ENCODE measurements at places on chromosomes 2 and 18.

DNA sequence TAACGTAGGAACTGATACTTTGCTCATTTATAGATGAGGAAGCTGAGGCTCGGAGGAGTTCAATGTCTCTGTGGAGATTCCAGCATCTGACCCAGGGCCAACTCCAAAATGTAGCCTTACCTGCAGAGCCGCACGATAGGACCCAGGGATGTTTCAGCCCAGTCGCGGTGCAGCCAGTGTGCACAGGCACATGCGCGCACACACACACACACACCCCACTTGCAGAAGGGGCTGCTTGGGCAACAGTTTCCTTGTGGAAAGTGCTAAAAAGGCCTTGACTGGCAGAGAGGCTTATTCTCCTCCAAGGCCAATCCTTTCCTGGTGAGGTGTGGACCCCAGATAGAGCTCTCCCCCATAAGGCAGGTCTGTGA, 101.7 kb downstream of the ZFP36L2 start:
- no peak for DNase-seq

DNA sequence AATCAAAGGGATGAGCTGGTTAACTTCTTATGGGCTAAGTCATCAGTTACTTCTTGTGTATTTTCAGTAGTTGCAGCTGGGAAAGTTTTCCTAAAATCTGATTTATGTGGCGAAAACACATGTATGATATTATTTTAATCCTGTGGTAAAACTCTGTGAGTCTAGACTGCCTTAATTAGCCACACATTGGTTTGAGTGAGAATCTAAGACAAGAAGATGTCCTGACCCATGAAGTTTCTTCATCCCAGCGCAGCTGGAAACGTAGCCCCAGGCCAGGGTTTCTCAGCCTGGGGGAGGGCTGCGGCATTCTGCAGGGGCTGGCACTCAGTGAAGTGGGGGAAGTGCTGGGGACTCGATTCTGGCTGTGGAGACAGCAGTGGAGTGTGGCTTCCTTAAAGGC, 44.7 kb upstream of the INHBB start:
- no peak for DNase-seq

DNA sequence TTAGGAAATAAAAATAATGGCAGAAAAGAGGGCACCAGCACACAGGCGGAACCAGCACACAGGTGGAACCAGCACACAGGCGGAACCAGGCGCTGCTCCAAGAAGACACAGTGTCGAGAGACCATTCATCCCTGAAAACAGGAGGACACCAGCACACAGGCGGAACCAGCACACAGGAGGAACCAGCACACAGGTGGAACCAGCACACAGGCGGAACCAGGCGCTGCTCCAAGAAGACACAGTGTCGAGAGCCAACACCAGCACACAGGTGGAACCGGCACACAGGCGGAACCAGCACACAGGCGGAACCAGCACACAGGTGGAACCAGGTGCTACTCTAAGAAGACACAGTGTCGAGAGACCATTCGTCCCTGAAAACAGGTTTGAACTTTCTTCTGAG, 115.5 kb upstream of the TMEM18 start:
- no peak for DNase-seq

- no peak for DNase-seq
Observed at GRCh38 chr2:39150102-39150562, 29.3 kb upstream of the SOS1 start.

- DNase-seq = no peak
Observed at GRCh38 chr2:198052741-198053140, 248.3 kb downstream of the PLCL1 start.

- DNase-seq = no peak
Observed at GRCh38 chr18:52903857-52904256, 563.9 kb downstream of the DCC start.

DNA sequence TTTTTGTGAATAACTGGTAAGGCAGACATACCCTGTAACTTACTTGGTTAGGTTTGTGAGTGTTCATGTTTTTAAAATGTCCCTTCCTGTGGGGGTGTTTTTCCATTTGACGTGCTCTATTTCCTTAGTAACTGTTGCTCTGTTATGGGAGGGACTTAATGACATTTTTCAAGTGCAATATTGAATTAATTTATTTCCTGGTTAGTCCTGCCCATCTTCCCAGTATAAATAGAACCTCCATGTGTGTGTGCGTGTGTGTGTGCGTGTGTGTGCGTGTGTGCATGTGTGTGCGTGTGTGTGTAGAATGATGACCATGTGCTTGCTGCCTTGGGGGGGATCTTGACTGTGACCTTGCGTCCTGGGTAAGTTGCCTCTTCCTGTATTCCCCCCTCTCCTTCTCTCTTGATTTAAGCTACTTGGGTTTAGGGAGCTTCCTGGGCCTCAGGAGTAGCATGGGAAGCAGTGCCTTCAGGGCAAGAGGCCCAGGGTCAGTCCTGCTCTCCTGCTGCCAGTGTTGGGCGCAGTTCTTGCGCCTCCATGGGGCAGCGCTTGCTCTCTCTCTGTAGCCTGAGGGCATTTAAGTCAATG, 163.9 kb downstream of the LDLRAD4 start:
- no peak for DNase-seq

DNA sequence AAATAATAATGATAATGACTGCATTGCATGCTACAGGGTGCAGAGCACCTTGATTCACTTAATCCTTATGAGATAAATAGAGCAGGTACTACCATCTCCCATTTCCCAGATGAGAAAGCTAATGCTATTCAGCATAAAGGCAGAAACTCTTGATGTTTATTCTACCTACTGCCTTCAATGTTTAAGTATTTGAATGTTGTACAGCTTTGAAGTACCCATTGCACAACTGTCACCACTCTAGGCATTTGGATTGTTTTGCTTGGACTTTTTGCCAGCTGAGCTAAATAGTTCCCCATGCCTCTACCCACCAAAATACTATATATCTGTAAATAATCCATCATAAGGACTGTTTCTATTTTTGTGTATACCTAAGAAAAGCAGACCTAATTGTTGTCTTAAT, 7.7 kb upstream of the MXD1 start:
- DNase-seq = no peak

DNA sequence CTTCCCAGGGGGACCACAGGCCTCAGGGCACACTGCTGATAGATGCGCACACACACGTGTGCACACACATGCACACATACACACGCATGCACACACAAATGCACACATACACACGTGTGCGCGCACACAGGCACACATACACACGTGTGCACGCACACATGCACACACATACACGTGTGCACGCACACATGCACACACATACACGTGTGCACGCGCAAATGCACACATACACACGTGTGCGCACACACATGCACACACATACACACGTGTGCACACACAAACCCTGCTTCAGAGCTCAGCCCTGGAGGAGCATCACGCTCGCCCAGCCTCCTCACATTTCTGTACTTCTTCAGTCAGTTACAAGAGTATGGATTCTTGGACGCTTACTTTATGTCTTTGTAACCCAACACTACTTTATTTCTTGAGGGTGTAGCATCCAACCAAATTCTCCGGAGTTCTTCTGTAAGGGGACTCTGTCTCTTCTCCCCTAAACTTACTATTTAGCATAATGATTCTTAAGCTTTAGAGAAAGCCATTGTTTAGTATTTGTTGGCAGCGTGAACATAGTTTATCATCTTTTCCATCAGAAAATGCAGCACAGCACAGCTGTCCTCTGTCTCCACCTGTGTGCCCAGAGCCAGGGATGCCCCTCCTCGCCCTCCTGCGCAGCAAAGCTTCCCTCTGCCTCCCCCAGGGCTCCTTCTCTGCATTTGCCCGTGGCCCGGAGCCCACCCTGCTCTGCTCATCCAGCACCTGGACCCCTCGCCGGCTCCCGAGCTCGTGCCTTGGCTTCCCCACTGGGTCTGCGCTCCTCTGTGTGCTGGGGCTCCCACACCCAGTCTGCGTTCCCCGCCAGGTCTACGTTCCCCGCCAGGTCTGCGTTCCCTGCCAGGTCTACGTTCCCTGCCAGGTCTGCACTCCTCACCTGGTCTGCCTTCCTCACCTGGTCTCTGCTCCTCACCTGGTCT, 74.4 kb upstream of the CTDP1 start:
- no peak for DNase-seq

DNA sequence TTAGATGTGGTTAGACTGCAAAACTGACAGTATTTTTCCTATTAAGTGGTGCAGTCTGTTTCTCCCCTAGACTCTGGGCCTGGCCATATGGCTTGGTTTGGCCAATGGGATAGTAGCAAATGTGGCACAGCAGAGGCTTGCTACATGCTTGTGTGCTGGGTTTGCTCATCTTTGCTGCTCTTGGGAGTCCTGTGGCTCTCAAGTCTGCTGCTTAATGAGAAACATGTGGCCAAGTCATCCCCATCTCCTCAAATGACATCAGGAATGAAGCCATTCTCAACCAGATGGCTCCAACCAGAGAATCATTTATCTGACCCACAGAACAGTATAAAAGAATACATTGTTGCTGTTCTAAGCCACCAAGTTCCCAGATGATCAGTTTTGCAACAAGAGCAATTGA, 57.1 kb upstream of the PAX3 start:
- DNase-seq = peak; percentile 13

DNA sequence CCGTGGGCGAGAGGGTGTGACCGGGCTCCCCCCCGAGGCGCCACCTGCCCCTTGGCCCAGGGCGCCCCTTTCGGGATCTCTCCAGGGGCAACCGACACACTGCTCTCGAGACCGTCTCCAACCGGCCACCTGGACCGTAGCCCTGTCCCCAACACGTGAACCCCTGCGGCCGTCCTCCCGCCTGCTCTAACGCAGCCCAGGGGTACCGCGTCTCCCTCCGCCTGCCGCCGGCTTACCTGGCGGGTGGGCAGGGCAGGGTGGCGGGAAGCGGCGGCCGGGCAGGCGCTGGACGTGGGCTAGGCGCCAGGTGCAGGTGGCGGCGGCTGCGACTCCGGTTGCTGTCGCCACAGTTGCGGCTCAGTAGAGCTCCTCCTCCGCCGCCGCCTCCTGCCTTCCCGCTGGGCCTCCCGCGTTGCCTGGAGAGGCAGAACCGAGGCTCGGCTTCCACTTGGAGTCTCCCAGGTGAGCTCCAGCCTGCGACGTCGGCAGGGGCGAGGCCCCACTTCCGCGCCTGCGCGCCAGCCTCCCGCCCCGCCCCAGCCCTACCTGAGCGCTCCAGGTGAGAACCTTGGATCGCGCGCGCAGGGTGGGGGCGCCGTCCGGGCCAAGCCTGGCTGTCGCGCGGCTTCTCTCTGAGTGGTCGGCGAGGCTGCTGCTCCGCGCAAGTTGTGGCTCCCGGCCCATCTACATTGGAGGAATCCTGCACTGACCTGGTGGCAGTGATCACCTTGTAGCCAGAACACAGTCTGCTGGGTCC, at the start of gene GALNT3:
Gene GALNT3 (minus strand): TSS at position 469 of the 757 bp plus-strand sequence. CDS start 23,547 bp downstream, outside the sequence.
- DNase-seq = no peak

DNA sequence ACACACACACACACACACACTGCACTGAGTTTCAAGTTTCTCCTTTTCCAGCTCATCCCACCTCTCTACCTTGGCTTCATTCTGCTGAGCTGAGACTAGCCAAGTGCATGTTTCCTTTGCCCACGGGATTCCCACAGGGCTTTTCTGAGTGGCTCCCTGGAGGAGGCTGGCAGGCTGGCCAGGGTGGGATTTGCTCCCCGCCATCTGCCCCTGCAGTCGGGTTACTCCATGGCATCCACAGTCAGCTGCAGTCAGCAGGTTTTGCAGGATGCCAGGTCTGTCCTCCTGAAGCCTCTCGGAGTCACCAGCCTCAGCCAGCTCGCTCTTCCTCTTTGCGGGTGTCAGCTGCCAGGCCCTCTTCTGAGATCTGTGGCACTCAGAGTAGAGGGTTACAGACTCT, 783.7 kb upstream of the SOX11 start:
- DNase-seq = no peak

- DNase-seq = no peak
Observed at GRCh38 chr2:138622613-138623012, 121.0 kb downstream of the SPOPL start.

DNA sequence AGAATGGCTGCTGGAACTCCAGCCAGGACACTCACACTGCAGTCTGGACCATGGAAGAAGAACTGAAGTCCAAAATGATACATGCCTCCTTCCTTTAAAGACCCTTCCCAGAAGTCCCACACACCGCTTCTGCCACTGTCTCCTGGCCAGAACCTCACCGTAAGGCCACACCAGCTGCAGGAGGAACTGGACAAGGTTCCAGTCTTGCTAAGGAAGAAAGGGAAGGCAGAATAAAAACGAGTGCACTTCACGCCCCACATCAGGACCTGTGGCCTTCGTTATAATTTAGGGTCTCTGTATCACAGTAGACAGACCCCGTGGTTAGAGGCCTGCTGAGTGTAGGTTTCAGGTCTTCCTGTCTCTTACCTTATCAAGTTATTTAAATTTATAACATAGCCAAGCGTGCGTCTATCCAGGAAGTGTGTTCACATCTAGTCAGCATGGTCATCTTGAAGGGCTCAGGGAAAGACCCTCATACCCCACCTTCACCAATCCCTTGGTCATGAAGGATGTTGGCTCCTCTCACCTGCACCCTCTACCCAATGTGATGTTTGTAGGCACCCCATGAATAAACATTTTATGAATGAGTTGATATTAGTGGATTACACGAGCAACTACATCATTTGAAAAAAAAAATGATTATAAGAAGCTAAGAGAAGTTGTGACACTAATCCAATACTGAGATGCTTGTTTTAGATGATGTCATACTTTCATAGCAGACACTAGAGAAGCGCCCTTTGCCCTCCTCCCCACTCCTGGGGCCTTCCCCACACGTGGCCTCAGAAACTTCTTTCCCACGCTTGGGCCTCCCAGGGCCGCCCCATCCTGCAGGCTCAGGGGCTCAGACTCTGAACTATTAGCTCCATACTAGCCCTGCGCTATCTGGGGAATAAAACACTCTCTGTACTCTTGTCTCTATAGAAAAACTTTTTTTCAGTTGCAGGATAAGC, 157.6 kb downstream of the FAM210A start:
- no peak for DNase-seq

DNA sequence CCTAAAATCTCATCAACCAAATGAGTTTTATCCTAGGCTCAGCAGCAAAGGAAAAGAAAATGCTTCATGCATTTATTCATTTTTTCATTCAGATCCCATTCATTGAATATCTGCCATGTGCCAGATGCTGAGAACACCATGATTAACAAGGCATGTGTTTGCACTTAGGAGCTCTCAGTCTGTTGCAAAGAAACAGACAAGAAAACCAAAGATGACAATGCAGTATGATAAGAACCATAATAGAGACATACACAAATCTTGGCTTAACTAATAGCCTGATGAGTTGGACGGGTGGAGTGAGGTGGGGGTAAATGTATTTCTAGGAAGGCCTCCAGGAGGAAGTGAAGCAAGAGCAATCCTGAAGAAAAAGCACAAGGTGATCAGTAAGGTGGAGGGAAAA, 177.8 kb upstream of the SCN7A start:
- no peak for DNase-seq

- DNase-seq = no peak
Observed at GRCh38 chr2:2793925-2794560, 463.0 kb upstream of the MYT1L start.

GRCh38 chr2:216478151-216478550, 20.5 kb upstream of the RPL37A start:
- DNase-seq = no peak

GRCh38 chr2:12776521-12776961, 59.8 kb downstream of the TRIB2 start:
- no peak for DNase-seq

GRCh38 chr18:25787276-25787675, 303.1 kb downstream of the SS18 start:
- DNase-seq = no peak
